Activated CD8-positive, alpha-beta memory T cell treated with anti-CD3 and anti-CD28 coated beads, Interleukin-2, amount 10 ng/mL, durations not matched to agents 7 days and 5 days (primary cell): ENCODE measurements at places on chromosomes 5 and 9. TPM values are rescaled to one million over a fixed set of nuclear protein-coding genes. Genes with fewer than 3 reads are reported as not detected.

Gene PCA3
- not detected for total RNA-seq

GRCh38 chr9:4228606-4229005, 71.3 kb downstream of the GLIS3 start:
- no peak overlapping the region for H3K4me3 ChIP-seq
- H3K27me3 ChIP-seq, result peaks cover 10% of the 10 kb centered on the region
- DNase-seq, result no peak

Gene CAAP1
- 18.1 TPM for total RNA-seq

DNA sequence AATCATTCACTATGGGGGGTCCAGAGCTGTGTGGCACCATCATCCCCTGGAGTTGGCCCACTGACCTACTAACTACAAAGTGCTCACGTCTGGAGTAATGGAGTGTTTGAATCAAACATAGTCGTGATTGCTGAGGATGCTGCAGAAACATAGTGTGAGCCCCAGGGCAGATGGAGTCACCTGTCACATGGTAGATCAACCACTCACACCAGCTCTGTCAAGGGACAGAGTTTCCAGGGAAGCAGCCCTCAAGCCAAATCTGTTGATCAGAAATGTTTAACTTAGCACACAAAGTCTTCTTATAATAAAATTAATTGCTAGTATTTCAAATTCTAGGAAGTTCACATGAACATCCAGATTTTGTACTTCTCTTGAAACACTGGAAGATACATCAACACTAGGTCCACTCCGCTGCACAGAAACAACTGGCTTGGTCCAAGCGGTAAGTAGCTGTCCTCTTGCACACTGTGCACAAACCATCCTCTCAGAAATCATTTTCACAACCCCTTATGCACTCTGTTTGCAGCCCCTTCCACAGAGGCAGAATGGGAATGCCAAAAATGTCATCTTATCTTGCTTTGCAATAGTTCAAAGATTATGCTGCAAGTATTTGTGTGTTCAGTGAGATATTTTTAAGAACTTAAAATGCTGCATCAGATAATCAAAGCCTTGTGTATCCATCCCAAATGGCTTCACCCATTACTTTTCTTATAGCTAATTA, 191.0 kb downstream of the EPB41L4A start:
- H3K36me3 ChIP-seq, result no peaks in the 10 kb centered on the region
- H3K4me3 ChIP-seq, result no peak overlapping the region
- H3K27ac ChIP-seq, result no peak overlapping the region
- no peak for DNase-seq
- peaks cover 4% of the 10 kb centered on the region for H3K27me3 ChIP-seq

DNA sequence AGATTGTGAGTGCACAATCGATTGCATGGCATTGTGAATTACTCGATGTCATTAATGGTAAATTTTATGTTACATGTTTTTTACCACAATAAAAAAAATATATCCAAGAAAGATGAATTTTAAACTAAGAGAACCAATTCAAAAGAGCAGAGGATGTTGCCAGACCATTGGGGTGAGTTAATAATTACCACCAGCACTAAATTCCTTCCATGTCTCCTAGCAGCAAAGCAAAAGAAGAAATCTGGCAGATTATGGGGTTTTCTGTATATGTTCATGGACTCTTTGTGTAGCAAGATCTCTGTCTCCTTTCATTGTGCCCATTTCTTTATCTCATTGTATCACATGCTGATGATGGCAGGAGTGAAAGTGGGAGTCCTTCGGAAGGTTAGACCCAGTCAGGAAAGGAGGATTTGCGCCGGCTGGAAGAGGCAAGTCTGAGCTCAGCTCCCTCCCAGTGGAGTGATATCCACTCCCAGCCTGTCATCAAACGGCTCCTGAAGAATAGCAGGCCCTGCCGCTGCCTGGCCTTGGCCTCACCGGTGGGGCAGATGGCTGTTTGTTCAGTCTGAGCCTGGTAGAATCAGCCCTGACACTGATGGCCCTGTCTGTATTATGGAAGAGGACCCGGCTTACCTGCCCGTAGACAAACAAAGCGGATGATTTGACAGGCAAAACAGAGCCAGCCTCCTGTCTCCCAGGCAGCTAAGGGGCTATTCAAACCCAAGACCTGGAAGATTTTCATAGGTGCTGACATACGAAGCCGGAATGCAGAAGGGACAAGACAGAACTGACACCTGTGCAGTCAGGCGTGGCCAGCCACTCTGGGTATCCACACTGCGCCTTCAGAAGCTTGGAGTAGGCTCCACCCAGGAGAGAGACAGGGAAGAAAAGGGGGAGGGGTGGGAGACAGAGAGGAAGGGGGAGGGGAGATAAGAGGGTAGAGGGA, 21.9 kb upstream of the FOXE1 start:
- no peak overlapping the region for H3K27ac ChIP-seq
- H3K36me3 ChIP-seq, result no peaks in the 10 kb centered on the region
- peaks cover 44% of the 10 kb centered on the region for H3K27me3 ChIP-seq
- no peak overlapping the region for H3K4me3 ChIP-seq
- no peaks in the 10 kb centered on the region for H3K4me1 ChIP-seq
- DNase-seq, result no peak

Gene NME5
- not detected for total RNA-seq

Gene MACROH2A1
- 281 TPM for total RNA-seq
